ENCODE measurements at places on chromosomes 4 and X. TPM values are rescaled to one million over a fixed set of nuclear protein-coding genes. Genes with fewer than 3 reads are reported as not detected.
A peak's percentile ranks its signal among the peaks of the same experiment; 100 is the strongest.

GRCh38 chr4:146342600-146343192, 128.4 kb downstream of the REELD1 start:
- DNase-seq: no peak

DNA sequence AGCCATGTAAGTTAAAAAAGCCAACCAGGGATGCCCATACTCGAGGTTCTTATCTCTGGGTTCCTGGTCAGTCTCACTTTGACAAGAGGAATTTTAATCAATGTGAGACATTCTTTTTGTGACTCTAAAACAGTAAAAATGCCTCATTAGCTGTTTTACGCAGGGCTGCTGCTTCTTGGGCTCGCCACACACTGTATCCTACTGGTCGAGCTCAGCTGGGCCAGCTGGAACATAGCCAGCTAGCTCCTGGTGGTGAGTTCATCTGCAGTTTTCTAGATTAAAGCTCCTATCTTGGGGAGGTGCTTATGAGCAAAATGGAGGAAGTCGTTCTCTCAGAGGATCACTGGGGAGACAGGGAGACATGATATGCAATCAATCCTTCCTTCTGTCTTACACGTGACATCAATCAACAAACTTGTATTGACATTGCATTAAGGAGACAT, 55.9 kb upstream of the LEF1 start:
- no peak for DNase-seq

DNA sequence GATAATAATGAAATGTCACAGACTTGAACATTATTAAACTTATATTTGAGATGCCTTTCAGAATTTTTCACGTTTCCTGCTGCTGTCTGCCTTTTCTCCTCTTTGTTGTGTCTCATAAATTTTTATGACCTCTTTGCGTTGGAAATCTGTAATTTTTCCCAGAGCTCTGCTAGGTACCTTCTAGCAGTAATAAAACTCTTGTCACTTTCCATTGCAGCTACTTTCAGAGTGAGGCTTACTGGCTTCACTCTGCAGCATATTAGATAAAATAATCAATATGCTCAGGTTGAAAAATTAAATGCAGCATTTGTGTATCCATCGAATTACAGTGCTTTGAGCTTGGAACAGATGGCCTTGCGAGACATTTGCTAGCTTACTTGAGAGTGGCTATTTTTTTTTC, 689.0 kb downstream of the GRID2 start:
- DNase-seq: no peak

DNA sequence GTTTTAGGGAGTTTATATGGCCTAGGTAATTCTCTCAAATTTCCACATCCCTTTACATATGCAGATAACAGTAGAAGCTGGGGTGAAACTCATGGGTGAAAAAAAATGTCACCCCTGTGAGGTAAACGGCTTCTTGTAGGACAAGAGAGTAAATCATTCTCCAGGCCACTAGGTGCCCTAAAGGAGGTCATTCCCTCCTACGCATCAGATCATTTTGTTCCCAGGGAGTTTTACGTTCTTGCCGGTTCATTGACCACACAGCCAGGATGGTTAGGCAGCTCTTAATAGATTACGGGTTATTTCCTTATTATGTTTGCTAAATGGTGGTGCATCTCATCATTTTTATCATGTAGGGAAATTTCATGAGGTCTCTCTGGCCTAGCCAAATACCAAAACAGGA, 225.8 kb upstream of the NOCT start:
- no peak for DNase-seq

GRCh38 chr4:6848717-6849305, 60.8 kb upstream of the TBC1D14 start:
- no peak for DNase-seq

DNA sequence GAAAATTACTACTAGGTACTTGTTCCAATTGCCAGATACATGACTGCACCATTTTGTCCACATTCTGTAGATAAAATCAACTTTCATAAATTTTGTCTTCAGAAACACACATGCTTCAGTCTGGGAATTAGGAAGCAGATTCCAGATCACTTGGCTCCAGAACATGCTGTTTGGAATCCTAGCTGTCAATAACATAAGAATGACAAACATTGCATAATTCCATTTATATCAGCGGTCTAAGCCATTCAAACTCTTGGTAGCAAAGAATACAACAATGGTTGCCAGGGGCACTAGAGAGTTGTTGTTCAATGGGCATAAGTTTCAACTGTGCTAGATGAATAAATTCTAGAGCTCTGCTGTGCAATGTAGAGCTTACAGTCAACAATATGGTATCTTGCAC, 1112.1 kb upstream of the AGA start:
- DNase-seq: no peak

DNA sequence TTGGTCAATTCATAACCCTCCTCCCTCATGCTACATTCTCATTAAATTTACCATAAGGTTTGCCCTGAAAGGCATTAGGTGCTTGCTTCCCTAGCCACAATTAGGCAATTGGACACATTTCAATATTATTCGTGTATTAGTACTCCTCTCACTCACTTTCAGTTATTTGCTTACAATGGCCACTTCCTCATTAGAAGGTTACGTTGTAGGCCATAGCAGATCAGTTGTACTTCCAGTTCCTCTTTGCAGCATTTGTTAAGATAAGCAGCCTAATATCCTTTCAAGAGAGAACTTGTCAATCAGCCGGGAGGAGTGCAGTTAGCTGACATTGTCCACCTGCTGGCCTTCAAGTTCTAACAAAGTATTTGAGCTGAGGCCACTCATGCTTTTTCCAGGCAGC, 1017.2 kb downstream of the PCDH7 start:
- DNase-seq: no peak

GRCh38 chr4:89056953-89057398, at the start of gene FAM13A:
TSS of gene FAM13A (minus strand) at chr4:89057185. CDS start at chr4:89056964, 221 bp downstream.
- DNase-seq: peak; percentile 75

DNA sequence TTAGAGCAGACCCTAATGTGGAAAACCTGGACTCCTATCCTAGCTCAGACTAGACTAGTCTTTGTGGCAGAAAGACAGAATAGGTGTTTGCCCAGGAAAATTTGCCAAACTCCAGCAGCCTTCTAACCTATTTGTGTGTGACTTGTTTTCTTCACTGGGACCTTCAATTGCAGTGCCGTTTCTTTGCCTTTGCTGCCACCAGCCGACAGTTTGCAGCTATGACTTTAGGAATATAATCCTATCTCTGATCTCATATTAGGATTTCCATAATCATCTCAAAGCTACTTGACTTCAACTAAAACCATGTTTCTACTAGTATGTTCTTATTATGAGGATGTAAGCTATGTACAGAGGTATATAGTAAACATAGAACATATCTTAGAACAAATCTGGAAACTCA, 60.2 kb upstream of the PGAM4 start:
- no peak for DNase-seq

GRCh38 chr4:41512596-41512995, 25.4 kb upstream of the LIMCH1 start:
- DNase-seq: no peak

DNA sequence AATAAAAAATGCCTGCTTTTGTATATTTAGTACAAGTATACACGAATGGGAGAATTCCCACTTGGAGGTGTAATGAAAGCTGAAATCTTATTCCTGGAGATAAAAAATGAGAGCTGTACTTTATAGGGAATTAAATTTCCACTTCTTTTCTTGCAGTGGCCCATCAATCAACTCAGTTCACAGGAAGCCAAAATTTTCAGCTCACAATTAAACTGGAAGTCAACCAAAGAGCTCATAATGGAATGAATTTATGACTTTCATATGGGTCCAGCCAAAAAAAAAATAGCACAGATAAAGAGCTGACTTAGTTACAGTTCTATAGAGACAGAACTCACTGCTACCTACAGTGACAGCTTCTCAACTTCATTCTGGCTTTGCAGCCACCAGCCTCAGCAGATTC, 115.2 kb upstream of the TBC1D9 start:
- DNase-seq: no peak

- DNase-seq: no peak
These were observed 38.0 kb upstream of the PDK3 start for GRCh38 chrX:24426921-24427746.

DNA sequence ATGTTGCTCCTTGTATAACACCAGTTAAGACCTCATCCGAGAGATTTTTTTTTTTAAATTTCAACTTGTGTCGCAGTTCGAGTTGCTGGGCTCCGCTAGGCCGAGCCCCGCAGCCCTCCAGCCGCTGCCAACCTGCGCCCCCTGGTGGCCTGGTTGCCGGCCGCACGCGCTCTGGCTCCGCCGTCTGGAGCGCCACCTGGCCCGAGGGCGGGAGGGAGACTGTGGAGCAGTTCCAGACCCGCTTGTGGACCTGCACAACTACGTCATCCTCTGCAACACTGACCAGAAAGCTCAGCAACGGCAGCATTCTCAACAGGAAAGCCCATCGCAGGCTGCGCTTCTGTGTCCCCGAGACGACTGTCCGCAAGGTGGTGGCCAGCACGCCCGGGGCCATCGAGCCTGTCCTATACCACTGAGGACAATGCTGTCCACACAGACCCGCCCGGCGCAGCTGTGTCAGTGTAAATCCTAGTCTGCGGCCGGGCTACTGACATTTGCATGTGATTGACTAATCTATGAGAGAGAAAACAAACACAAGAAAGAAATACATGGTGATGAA, 39.1 kb downstream of the ARL9 start:
- DNase-seq: peak; percentile 79

DNA sequence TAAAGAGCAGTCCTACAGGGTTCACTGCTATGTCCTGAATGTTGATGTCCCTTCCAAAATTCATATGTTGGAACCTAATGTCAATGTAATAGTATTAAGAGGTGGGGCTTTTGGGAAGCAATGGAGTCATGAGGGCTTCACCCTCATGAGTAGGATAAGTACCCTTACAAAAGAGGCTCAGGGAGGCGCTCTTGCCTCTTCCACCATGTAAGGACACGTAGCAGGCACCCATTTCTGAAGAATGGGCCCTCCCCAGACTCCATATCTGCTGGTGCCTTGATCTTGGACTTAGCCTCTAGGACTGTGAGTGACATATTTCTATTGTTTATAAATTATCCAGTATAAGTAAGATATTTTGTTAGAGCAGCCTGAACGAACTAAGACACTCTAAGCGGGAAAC, 15.8 kb downstream of the MED28 start:
- DNase-seq: no peak

DNA sequence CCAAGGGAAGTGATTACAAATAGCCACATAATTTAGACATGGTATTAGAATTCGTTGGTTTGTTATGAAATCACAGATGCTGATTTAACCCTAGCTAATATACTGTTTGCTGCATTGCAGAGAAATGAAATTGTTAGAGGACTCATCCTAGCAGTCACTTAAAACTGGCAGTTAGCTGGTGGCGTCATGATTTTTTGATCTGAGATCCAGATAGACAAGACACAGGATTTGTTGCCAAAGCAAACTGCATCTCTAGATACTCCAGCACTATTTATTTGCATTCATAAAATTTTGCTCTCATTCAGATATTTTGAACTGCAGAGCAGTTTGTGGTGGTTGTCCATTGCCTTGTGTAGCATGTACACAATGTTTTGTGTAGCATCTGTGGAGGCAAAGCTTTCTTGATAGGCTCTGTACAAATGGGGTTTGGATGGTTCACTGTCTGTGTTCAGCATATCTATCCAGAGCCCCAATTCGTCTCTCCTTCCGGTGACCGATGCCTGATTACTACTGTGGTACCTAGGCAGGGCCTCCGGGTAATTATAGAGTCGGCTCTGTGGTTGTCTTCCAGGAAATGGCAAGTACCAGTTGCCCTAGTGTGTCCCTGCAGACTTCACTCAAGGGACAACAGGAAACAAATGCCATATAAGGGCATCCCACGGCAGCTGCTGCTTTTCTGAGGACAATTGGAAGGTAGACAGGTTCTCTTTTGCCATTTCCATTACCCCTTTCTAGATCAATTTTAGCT, 30.1 kb upstream of the SPARCL1 start:
- no peak for DNase-seq

- no peak for DNase-seq
These were observed 26.5 kb downstream of the BOD1L1 start for GRCh38 chr4:13601048-13601447.

DNA sequence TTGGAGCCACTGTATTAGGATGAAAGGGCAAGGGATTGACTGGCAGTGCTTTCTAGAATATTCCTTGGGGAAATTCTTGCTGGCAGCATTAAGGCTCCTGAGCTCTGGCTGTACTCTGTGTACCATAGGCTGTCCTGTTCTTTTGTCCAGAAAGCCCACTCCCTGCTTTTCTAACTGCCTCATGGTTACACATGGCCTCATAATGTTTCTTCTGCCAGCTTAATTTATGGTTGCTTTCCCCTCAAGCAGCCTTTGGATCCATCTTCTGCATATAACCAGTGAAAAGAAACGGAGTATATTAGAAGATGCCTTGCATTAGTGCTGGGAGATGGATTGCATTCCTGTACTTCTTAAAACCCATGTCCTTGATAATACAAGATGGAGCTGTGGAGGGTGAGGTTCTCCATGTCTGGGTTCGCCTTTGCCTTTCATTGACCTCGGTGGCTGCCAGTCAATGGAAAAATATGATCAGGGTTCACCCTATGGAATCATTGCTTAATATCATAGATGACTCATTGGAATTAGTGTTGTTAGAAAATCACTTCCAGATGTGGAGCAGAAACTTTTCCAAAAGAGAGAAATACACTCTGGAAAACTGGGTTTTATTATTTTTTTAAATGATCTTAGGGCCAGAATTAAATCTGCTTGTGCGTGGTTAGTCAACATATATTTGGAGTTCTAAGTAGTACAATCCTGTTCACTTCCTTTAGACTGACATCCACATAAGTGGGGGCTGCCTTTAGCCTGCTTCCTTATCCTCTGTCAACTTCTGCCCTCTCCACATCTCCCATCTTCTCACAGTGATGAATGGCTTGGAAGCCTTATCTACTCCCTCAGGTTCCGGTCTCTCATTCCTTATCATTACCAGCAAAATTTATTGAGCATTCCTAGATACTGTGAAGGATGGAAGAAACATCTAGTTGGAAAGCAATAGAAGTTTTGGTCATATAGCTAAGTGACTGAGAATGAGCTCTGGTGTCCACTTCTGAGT, 24.9 kb downstream of the DOCK11 start:
- no peak for DNase-seq

DNA sequence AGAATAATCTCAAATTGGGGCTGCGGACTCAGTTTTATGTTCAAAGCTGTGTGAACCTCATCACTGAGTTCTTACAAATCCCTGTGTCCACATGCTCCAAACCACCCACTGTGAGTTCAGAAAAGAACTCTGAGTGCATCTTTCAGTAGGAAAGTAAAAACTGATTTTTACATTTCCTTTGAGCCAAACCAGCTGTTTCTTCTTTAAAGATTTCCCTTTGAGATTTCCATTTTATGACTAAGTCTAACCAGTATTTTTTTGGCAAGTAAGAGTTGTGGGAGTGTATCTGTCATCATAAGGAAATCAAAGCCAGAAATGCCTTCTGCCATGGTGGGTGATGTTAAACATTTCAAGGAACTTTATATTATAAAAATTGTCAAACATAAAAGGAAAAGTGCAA, 100.0 kb downstream of the TET2 start:
- no peak for DNase-seq

CHM gene
- 14.6 TPM for total RNA-seq

DRP2 gene
- 0.11 TPM for total RNA-seq

PABPC1L2A gene
- not detected for total RNA-seq

PIR gene
- 9.7 TPM for total RNA-seq

RTL9 gene
- 0.51 TPM for total RNA-seq

ERAS gene
- total RNA-seq: not detected

GLRA3 gene
- not detected for total RNA-seq
